Right lobe of liver (tissue), 6 donors: ENCODE measurements at places on chromosomes 1 and 21. TPM values are rescaled to one million over a fixed set of nuclear protein-coding genes. Genes with fewer than 3 reads are reported as not detected.

DNA sequence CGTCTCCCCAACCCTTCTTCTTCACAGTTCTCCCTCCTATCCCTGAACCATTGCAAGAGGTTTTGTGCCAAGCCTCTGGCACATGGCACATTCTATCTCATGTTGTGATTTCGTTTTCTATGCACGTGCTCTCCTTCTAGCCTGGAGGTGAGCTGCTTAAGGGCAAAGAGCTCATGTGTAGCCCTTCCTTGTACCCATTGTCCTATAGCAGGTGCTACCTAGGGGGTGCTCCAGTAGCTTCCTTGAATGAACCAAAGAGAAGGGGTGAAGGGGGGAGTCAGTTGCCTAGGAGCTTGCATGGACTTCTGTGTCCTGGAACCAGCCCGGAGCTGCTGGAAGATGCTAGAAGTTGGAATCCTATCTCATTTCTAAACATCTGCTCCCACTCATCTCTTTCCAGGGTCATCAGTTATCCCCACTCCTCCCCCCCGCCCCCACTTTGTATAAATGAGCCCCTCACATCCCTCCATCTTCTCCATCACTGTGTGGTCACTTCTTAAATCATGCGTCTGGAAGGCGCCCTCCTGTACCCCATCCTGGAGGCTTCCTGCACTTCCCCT lies 535 bp upstream of the DISC1 start:
- H3K27ac ChIP-seq = peak overlapping the region; percentile 15
- DNase-seq = no peak
- H3K27me3 ChIP-seq = no peaks in the 10 kb centered on the region
- no peaks in the 10 kb centered on the region for H3K36me3 ChIP-seq

DNA sequence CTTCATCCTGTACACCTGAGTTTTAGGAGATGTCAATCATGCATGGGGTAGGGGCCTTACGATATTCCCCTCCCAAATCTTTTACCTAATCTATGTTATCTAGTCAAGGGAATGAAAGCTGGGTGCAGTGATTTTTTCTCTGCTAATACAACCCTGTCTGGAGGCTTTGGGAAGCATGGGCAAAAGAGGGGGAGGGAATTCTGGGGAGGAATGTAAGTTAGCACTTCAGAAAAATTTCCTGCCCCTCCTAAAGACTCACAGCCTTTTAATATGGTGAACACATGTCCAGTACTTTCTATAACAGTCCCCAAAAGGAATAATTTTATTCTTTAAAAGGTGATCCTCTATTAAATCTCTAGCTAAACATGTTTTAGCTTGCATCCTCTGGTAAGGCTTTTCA lies 25.6 kb upstream of the PRELP start:
- no peaks in the 10 kb centered on the region for H3K4me1 ChIP-seq
- H3K4me3 ChIP-seq = no peak overlapping the region
- DNase-seq = no peak
- H3K36me3 ChIP-seq = no peaks in the 10 kb centered on the region
- no peak overlapping the region for H3K27ac ChIP-seq

Gene S100B
- not detected for total RNA-seq

GRCh38 chr1:203671521-203672278 lies 45.1 kb downstream of the ATP2B4 start:
- H3K27ac ChIP-seq = no peak overlapping the region
- H3K4me1 ChIP-seq = no peaks in the 10 kb centered on the region
- H3K4me3 ChIP-seq = no peak overlapping the region

GRCh38 chr1:44999232-44999631 lies 11.9 kb downstream of the HECTD3 start:
- no peak overlapping the region for H3K4me3 ChIP-seq
- H3K4me1 ChIP-seq = no peaks in the 10 kb centered on the region
- H3K36me3 ChIP-seq = peaks cover 6% of the 10 kb centered on the region
- no peak for DNase-seq

DNA sequence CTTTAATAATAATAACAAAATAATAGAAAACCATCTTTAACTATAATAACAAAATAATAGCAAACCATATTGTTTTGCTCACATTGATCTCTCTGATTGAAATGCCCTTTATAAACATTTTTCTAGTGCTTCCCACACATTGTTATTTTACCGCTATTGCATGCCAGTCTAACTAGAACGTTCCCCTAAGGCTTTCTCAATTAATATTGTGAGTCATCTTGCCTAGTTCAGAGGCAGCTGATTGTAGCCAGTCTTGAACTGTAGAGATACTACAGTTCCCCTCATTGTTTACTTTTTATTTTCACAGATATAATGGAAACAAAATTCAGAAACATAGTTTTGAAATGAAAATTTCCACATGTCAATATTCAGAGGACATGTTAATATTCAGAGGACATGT lies 192.3 kb upstream of the ADGRL4 start:
- DNase-seq = no peak
- no peak overlapping the region for H3K27ac ChIP-seq
- H3K4me1 ChIP-seq = no peaks in the 10 kb centered on the region
- no peaks in the 10 kb centered on the region for H3K27me3 ChIP-seq
- no peak overlapping the region for H3K4me3 ChIP-seq

Gene GSTM1
- total RNA-seq = 43.0 TPM

DNA sequence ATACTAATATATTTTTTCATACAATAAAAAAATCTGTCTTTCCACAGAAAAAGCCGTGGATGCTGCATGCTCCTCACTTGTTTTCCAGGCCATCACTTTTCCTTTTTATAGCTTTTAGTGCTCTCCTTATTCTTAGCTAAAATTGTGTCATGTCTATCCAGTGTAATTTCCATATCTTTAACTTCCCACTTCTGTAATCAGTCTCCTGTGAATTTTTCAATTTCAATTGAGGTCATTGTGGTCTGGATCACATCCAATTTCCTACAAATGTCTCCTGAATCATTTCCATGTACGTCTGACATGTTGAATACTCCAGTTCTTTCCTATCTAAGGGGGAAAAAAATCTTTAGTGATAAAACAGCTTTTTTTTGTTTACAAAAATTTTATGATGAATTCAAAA lies 838.2 kb upstream of the B3GALT2 start:
- H3K27ac ChIP-seq = no peak overlapping the region
- H3K36me3 ChIP-seq = no peaks in the 10 kb centered on the region
- H3K4me1 ChIP-seq = no peaks in the 10 kb centered on the region
- no peak for DNase-seq

Gene IL10
- total RNA-seq = 0.80 TPM

- H3K4me3 ChIP-seq = no peak overlapping the region
- no peaks in the 10 kb centered on the region for H3K36me3 ChIP-seq
- no peaks in the 10 kb centered on the region for H3K4me1 ChIP-seq
- H3K27ac ChIP-seq = no peak overlapping the region
These were observed 7.0 kb upstream of the TFF1 start for GRCh38 chr21:42373196-42373907.

DNA sequence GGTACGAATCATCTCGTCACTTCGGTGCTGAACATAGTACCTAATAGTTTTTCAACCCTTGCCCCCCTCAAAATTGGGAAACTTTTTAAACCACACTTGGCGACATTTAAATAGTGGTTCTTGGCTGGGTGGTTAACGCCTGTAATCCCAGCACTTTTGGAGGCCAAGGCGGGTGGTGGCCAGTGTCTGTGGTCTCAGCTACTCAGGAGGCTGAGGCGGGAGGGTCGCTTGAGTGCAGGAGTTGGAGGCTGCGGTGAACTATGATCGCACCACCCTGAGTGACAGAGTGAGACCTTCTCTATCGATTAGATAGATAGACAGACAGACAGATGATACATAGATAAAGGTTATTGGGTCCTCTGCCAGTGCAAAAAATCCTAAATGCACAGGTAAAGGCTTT lies 55.5 kb upstream of the RASAL2 start:
- H3K27me3 ChIP-seq = no peaks in the 10 kb centered on the region
- H3K4me3 ChIP-seq = peak overlapping the region; percentile 84
- H3K27ac ChIP-seq = peak overlapping the region; percentile 88
- no peaks in the 10 kb centered on the region for H3K36me3 ChIP-seq
- DNase-seq = no peak

DNA sequence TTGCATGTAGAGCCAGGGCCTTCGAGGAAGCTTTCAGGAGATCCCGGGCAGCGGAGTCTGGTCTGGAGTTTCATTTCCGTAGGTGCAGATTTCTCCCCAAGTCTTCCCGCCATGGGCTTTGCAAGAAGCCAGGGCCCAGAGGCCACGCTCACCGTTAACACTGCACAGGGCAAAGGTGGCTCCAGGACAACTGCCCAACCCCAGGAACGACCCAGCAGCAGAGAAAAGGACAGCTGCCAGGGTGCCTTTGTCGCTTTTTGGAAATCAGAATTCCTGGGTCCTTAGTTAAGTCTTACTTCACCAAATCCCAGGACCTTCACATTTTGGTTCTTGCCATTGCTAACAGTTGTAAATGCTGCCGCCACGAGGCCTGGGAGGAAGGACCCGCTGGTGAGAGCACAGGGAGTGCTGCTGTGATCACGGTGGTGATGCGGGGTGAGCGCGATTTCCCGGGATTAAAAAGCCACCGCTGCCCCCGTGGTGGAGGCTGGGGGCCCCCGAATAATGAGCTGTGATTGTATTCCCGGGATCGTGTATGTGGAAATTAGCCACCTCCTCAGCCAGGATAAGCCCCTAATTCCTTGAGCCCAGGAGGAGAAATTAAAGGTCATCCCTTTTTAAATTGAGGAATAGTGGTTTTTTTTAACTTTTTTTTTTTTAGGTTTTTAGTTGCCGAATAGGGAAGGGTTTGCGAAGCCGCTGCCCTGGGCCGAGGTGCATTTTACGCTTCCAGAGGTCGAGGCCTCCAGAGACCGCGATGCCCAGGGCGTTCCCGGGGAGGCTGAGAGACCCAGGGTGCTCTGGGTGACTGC lies 8.2 kb downstream of the SIM2 start:
- no peaks in the 10 kb centered on the region for H3K36me3 ChIP-seq
- H3K4me1 ChIP-seq = peaks cover 28% of the 10 kb centered on the region
- no peak for DNase-seq

GRCh38 chr1:67771152-67771551 lies 62.1 kb downstream of the GNG12 start:
- no peak for DNase-seq
- H3K27me3 ChIP-seq = no peaks in the 10 kb centered on the region
- H3K4me1 ChIP-seq = no peaks in the 10 kb centered on the region
- H3K27ac ChIP-seq = no peak overlapping the region
- H3K4me3 ChIP-seq = no peak overlapping the region

Gene PCSK9
- total RNA-seq = 39.3 TPM

GRCh38 chr1:200153277-200154055 lies 126.0 kb downstream of the NR5A2 start:
- DNase-seq = no peak
- no peak overlapping the region for H3K4me3 ChIP-seq
- no peaks in the 10 kb centered on the region for H3K27me3 ChIP-seq
- no peaks in the 10 kb centered on the region for H3K4me1 ChIP-seq

DNA sequence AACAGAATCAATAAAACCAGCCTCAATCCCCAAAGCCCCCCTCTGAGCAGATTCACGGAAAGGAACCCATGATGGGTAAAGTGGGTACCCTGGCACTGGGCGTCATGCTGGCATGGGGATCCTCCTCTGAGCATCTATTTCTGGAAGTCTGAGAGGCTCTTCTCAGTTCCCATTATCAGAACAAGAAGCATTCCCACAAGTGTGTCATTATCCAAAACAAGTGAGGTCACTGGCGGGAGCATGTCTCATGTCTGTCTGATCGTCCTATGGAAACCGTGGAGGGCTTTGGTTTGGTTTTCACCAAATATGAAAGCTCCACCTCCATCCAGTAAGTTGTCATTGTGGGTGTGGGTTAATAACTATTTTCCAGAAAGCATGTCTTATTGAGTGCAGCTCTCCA lies 70.7 kb downstream of the PGM1 start:
- H3K36me3 ChIP-seq = no peaks in the 10 kb centered on the region
- no peaks in the 10 kb centered on the region for H3K4me1 ChIP-seq
- DNase-seq = no peak
- H3K27me3 ChIP-seq = no peaks in the 10 kb centered on the region
- no peak overlapping the region for H3K27ac ChIP-seq
- no peak overlapping the region for H3K4me3 ChIP-seq

- no peaks in the 10 kb centered on the region for H3K4me1 ChIP-seq
- no peak for DNase-seq
- H3K4me3 ChIP-seq = no peak overlapping the region
- H3K27ac ChIP-seq = no peak overlapping the region
- H3K27me3 ChIP-seq = no peaks in the 10 kb centered on the region
- no peaks in the 10 kb centered on the region for H3K36me3 ChIP-seq
These were observed 27.8 kb downstream of the HSPG2 start for GRCh38 chr1:21909286-21909759.

- H3K4me1 ChIP-seq = no peaks in the 10 kb centered on the region
- H3K36me3 ChIP-seq = no peaks in the 10 kb centered on the region
- no peak overlapping the region for H3K27ac ChIP-seq
- DNase-seq = no peak
- no peak overlapping the region for H3K4me3 ChIP-seq
These were observed 255.3 kb upstream of the CAMK1G start for GRCh38 chr1:209328196-209328595.

DNA sequence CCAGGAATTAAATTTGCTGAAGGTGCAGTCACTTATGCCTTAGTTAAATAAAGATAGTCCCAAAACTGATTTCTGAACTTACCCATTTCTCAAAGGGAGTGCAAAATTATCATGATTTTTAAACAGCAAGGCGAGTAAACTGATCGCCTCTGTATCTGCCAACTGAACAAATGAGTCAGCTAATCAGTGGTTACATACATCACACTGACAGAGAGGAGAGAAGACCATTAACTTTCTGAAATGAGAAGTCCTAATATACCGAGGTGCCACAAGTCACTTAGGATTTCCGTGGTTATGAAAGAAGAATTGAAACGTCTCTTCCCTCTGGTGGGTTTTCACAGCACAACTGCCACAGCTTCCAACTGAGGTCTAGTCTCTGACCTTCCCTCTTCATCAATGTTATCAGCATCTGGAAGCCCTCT lies 400.7 kb downstream of the SMYD3 start:
- DNase-seq = no peak
- H3K4me3 ChIP-seq = no peak overlapping the region
- no peaks in the 10 kb centered on the region for H3K27me3 ChIP-seq

- H3K4me3 ChIP-seq = no peak overlapping the region
- no peaks in the 10 kb centered on the region for H3K4me1 ChIP-seq
- H3K36me3 ChIP-seq = no peaks in the 10 kb centered on the region
- no peak overlapping the region for H3K27ac ChIP-seq
- no peak for DNase-seq
- H3K27me3 ChIP-seq = no peaks in the 10 kb centered on the region
These were observed 1.5 kb upstream of the ATP1A2 start for GRCh38 chr1:160114085-160114484.

DNA sequence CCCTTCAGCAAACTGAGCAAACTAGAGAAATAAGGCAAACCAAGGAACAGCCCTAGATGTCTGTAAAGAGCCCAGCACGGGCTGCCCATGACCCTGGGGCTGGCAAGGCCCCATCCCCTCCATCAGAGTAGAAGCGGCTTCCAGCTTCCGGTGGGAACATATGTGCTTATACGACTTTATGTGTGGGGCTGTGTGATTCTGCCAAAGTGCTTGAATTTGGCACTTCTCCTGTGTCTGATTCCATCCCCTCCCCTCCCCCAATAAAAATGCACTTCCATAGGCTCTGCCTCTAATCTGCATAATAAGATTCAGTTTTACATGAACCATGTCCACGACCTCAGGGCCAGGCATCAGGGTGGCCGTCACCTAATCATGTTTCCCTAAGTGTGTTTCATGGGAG lies 236.6 kb downstream of the DSCAM start:
- no peaks in the 10 kb centered on the region for H3K27me3 ChIP-seq
- H3K4me1 ChIP-seq = peaks cover 15% of the 10 kb centered on the region
- no peak for DNase-seq
- H3K4me3 ChIP-seq = no peak overlapping the region

Gene RAP1A
- total RNA-seq = 25.9 TPM

Gene RGS4
- total RNA-seq = 3.0 TPM
